M059J (cell line): ENCODE measurements at places on chromosomes 13 and 19. TPM values are rescaled to one million over a fixed set of nuclear protein-coding genes. Genes with fewer than 3 reads are reported as not detected.
A peak's percentile ranks its signal among the peaks of the same experiment; 100 is the strongest.

DNA sequence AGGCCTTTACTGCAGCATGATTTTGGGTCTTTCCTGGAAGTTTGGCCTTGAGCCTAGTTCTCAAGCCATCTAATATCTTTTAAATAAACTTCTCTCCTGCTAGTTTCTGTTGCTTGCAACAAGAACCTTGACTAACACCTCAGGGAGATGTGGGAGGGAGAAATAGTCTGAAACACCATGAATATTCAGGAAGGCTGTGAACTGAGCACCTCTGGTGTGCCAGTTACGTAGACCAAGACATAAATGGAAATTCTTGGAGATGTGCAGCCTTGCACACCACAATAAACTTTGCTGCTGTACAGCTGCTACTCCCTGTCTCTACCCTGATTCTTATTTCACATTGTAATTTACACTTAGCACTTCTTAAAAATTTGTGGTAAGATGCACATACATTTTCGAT is 86.9 kb upstream of the SPATA13 start:
- no peak for DNase-seq

RNF225 gene
- not detected in 2 replicates for total RNA-seq

DNA sequence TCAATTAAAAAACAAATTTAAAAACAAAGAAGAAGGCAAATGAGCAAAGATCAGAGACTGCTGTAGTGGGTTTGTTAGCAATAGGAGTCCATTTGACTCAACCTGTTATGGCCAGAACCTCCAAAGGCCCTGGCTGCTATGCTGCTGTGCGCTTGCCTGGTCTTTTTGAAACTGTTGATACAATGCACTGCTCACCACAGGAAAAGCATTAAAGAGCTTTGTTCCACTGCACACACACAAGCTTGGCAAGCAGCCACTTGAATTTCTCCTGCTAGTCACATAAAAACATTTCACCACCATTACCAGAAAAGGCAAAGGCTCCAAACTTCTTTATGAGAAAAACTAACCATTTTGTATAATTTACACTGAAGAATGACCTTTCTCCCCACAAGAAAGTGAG is 132.2 kb downstream of the FREM2 start:
- peak; percentile 11 for DNase-seq

DNA sequence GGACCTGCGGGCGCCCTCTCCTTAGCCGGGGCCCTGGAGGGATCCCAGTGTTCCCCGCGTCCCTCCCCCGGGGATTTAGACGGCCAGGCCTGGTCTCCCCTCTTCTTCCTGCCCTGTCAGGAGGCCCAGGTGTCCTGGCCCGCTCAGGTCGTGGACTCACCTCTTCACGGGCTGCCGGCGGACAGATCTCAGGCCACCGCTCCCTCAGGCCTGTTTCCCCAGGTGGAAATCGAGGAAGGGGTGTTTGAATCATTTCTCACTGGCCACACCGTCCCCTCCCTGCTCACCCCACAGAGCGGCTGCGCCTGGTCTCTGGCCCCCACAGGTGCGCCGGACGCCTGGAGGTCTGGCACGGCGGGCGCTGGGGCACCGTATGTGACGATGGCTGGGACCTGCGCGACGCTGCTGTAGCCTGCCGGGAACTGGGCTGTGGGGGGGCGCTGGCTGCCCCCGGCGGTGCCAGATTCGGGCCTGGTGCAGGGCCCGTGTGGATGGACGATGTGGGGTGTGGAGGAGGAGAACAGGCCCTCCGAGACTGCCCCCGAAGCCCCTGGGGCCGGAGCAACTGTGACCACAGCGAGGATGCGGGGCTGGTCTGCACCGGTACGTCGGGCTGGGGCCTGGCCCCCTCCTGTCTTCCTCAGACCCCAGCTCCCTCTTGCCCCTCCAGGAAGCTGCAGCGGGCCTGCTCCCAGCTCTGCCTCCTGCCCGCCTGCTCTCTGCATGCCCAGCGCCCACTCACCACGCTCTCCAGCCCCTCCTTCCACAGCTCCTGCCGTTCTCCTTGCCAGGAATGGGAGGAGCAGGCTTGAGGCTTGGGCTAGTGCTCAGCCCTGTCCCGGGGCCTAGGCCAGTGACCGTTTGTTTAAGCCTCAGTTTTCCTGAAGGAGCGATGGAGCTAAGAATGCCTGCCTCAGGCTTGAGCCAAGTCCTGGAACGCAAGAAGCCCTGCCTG is 2.5 kb downstream of the SSC5D start:
- DNase-seq = peak; percentile 38

DNA sequence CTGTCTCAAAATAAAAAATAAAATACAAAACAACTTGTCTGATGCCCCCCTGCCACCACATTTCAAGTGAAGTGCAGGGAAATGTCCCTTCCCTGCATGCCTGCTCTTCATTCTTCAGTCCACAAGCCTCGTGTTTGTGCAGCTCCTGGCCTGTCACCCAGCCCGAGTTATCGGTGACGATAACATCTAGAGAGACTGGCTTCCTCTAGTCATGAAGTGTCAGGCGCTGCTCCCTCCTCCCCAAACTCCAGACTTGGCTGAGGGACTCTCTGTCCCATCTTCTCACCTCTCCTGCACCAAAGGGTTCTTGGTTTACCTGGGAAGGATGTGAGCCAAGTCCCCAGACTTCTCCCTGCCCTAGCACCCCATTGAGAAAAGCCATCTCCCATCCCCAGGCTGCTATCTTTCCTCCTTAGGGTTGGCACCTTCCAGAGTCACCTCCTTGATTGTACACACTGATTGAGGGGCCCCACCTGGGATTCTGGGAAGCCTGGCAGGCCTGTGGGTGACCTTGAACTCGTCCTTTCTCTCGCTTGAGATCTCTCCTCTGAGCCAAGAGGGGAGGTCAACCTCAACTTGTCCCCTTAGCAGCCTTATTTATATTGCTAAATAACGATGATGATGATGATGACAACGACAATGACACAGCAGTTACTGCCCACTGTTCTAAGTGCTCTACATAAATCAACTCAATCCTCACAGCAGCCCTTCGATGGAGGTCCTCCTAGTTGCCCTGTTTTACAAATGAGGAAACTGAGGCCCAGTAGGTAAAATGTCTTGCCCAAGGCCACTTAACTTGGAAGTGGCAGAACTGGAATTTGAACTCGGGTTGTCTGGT is 13.1 kb upstream of the PLAUR start:
- no peak for DNase-seq

ZNF433 gene
- 3.4 and 7.4 TPM in 2 replicates for total RNA-seq
